Type B pancreatic cell (in vitro differentiated cells): ENCODE measurements at places on chromosomes 2 and 18. TPM values are rescaled to one million over a fixed set of nuclear protein-coding genes. Genes with fewer than 3 reads are reported as not detected.

GRCh38 chr2:184611361-184612085 is 13.2 kb downstream of the ZNF804A start:
- H3K27me3 ChIP-seq: peaks cover 3% of the 10 kb centered on the region
- no peak overlapping the region for H3K27ac ChIP-seq
- H3K4me3 ChIP-seq: no peak overlapping the region
- H3K36me3 ChIP-seq: no peaks in the 10 kb centered on the region

- peaks cover 17% of the 10 kb centered on the region for H3K27me3 ChIP-seq
- no peak for DNase-seq
- H3K4me3 ChIP-seq: no peak overlapping the region
- no peaks in the 10 kb centered on the region for H3K36me3 ChIP-seq
Observed at GRCh38 chr2:67642046-67642382, 244.9 kb downstream of the ETAA1 start.

GRCh38 chr18:21056545-21056944 is 55.1 kb downstream of the ROCK1 start:
- H3K27me3 ChIP-seq: no peaks in the 10 kb centered on the region
- H3K4me1 ChIP-seq: no peaks in the 10 kb centered on the region

GRCh38 chr2:24771764-24772586 is 21.2 kb downstream of the PTRHD1 start:
- peaks cover 15% of the 10 kb centered on the region for H3K36me3 ChIP-seq
- no peak overlapping the region for H3K27ac ChIP-seq
- H3K27me3 ChIP-seq: no peaks in the 10 kb centered on the region

DNA sequence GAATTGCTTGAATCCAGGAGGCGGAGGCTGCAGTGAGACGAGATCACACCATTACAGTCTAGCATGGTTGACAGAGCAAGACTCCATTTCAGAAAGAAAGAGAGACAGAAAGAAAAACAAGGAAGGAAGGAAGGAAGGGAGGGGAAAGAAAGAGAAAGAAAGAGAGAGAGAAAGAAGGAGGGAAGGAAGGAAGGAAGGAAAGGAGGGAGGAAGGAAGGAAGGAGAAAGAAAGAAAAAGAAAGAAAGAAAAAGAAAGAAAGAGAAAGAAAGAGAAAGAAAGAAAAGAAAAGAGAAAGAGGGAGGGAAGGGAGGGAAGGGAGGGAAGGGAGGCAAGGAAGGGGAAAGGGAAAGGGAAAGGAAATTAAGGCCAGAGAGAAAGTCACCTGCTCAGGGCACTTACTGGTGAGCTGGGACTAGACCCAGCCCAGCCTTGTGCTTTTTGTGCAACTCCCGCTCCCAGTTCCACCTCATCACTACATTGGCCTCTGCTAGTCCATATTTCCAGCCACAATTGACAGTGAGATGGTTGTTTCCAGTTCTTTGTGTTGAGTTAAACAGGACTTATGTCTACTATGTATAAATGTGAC is 35.7 kb downstream of the MOGAT1 start:
- H3K27ac ChIP-seq: no peak overlapping the region
- H3K36me3 ChIP-seq: no peaks in the 10 kb centered on the region
- DNase-seq: no peak

DNA sequence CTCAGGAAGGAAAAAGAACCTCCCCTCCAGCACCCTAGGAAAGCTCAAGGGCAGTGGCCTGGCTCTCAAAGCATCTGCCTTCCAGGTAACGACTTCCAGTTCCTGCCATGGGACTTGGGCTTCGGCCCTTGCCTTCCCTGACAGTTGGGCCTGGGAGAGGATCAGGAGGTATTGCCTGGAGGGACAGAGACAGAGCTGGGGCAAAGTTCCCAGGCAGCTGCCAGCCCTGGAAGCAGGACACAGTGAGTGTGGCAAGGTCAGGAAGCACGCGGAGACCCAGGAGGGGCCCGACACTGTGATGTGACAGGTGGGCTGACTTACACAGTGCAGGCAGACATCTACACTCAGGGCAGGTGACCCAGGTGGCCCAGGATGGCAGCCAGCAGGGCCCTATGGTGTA is 87.5 kb upstream of the BOD1L2 start:
- H3K4me3 ChIP-seq: no peak overlapping the region
- no peaks in the 10 kb centered on the region for H3K4me1 ChIP-seq
- no peak overlapping the region for H3K27ac ChIP-seq
- no peak for DNase-seq
- peaks cover 36% of the 10 kb centered on the region for H3K27me3 ChIP-seq
- no peaks in the 10 kb centered on the region for H3K36me3 ChIP-seq

DNA sequence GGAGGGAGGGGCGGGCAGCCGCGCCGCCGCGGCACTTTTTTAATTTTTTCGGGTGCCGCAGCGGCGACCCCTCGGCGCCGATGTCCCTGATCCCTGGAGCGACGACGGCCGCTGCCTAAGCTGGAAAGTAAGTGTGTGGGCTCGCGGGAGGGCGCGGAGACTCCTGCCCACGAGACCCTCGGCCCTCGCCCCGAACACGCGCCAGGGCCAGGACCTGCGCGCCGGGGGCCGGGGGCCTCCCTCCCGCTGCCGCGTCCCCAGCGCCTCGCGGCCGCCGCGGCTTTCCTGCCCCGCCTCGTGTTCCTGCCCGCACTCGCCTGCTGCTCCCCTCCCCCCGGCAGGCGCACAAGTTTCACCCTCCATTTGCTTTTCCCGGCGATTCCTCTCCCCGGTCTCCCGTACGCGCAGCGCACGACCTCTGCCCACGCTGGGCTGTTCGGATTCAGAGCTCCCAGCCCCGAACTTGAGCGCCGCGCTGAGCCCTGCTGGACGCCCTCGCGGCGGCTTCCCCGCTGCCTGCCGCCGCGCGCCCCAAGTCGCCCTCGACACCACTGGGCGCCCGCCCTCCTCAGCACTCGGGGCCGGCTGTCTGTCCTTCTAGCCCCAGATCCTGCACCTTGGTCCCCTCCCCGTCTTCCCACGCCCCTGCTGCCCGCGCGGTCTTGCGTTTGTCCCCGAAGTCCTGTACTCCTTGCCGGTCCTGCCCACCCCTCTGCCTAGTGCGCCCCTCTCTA is 507 bp downstream of the PKP4 start:
- H3K36me3 ChIP-seq: no peaks in the 10 kb centered on the region
- no peaks in the 10 kb centered on the region for H3K27me3 ChIP-seq
- H3K4me3 ChIP-seq: peak overlapping the region; percentile 97

DNA sequence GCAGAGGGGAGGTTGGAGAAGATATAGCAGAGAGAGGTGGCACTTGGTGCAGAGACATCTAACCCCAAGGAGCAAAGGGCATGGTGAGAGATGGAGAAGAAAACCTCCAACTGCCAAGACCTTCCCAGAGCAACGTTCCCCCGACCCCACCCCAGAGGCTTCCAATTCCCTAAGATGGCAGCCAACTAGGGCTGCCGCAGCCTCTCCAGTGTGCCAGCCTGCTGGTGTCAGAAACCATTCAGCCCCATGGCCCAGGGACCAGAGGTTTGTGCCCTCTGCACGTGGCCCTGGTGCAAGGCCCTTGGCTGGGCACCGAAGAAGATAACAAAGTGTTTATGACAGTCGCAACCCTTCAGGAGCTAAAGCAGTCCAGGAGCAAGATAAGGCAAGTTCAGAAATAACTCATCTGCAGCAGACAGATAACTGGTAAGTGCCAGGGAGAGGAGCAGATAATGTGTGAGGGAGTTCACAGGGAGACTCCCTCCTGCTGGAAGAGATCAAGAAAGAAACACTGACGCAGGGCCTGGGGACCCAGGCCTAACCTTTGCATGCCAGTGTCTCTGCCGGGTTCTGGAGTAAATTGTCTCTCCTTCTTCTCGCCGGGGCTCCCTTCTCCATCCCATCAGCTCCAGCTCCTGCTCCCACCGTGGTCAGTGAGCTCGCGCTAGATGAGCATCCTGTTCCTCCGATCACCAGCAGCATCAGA is 66.1 kb upstream of the ID2 start:
- no peak overlapping the region for H3K27ac ChIP-seq
- no peak overlapping the region for H3K4me3 ChIP-seq
- H3K4me1 ChIP-seq: peaks cover 16% of the 10 kb centered on the region
- DNase-seq: no peak
- H3K27me3 ChIP-seq: no peaks in the 10 kb centered on the region

Gene LRATD1
- total RNA-seq: 21.6 and 52.0 TPM in 2 replicates

Gene BUB1
- 14.4 and 39.8 TPM in 2 replicates for total RNA-seq

Gene TBR1
- 1.1 TPM in 1 of 2 replicates, not detected in the other for total RNA-seq

Gene AMER3
- total RNA-seq: 3.9 and 10.9 TPM in 2 replicates

Gene PLEKHH2
- total RNA-seq: 0.81 and 3.5 TPM in 2 replicates
